ENCODE measurements at places on chromosomes 13 and 19.

DNA sequence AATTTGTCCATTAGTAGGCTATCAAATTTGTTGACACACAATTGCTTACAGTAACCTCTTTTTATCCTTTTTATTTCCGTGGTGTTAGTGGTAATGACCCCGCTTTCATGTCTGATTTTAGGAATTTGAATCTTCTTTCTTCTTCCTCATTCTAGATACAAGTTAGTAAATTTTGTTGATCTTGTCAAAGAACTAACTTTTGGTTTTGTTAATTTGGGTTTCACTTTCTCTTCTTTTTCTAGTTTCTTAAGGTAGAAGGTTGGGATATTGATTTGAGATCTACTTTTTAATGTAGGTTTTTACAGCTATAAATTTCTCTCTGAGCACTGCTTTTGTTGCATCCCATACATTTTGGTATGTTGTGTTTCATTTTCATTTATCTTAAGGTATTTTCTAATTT lies 53.3 kb upstream of the SLC7A1 start:
- no peak for DNase-seq

GRCh38 chr19:39524495-39524894 lies 8.2 kb downstream of the EID2B start:
- no peak for DNase-seq

- no peak for DNase-seq
These were observed 2.1 kb downstream of the CEBPA start for GRCh38 chr19:33300009-33300893.

DNA sequence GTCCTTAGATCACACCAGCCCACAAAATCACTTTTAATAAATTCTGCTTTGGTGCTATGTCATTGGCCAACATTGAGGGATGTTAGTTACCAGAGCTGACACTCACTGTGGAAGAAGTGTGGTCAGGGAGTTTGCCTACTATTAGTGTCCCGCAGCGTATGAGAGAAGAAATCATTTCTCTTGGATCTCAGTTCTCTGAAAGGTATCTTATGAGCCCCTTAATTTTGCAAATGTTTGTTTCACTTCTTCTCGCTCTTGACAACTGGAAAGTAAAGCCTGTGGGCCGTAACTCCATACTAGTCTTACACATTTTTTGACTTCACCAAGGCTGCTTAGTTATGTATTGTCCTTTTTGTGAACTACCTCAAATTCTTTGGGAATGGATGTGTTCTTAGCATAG lies 80.9 kb downstream of the FLT1 start:
- no peak for DNase-seq

DNA sequence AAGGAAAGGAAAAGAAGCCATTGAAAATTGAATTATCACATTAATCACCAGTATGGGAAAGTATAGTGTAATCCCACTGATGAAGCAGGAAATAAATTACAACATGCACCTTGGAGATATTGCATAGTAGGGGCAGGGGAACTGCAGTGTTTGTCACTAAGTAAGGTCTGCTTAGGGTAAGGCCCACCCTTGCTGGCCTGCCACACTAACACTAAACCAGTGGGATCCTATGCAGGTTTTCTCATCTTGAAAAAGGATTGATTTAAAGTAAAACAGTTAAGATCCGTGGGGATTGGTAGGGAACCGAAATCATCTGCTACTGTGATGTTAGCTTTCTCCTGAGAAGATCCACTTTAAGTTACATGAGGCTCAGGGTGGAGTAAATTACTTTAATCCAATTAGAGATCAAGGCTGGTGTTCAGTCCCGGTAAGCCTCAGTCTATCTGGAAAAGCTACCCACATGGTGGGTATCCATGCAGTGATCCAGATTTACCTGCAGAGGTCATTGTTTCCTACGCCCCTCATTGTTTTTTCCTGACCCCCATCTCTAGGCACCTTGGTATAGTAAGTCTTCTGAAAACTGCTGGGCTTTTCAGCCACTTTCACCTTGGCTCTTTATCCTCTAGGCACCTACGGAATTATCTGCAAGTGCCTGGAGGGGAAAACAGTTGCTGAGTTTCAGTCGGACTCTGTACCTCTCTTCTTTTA lies 1014.9 kb upstream of the ATXN8OS start:
- no peak for DNase-seq

- DNase-seq, result no peak
These were observed 109.4 kb downstream of the CRYL1 start for GRCh38 chr13:20416223-20416745.

- DNase-seq, result no peak
These were observed 140.0 kb downstream of the SIPA1L3 start for GRCh38 chr19:38047049-38047438.

- DNase-seq, result no peak
These were observed 257.4 kb upstream of the SLITRK1 start for GRCh38 chr13:84139561-84140158.

GRCh38 chr13:110125157-110125556 lies 181.8 kb downstream of the COL4A1 start:
- DNase-seq, result no peak

DNA sequence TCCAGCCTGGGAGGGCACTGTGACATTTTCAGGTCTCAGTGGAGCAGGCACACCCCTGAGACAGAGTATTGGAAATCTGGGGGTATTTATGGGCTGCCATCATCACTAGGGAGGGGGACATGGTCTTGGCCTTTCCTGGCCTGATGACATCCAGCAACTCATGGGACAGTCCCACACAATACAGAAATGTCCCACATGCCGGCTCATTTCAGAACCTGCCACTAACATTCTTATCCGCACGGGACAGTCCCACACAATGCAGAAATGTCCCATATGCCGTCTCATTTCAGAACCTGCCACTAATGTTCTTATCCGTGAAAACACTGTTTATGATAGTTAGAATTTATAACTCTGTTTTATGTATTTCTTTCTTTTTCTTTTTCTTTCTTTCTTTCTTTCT lies 9.8 kb downstream of the SLC8A2 start:
- DNase-seq, result no peak

GRCh38 chr13:104759069-104759468 lies 1692.9 kb upstream of the SLC10A2 start:
- no peak for DNase-seq

- peak; percentile 51 for DNase-seq
These were observed 1.5 kb upstream of the SLC17A7 start for GRCh38 chr19:49442771-49443365.

DNA sequence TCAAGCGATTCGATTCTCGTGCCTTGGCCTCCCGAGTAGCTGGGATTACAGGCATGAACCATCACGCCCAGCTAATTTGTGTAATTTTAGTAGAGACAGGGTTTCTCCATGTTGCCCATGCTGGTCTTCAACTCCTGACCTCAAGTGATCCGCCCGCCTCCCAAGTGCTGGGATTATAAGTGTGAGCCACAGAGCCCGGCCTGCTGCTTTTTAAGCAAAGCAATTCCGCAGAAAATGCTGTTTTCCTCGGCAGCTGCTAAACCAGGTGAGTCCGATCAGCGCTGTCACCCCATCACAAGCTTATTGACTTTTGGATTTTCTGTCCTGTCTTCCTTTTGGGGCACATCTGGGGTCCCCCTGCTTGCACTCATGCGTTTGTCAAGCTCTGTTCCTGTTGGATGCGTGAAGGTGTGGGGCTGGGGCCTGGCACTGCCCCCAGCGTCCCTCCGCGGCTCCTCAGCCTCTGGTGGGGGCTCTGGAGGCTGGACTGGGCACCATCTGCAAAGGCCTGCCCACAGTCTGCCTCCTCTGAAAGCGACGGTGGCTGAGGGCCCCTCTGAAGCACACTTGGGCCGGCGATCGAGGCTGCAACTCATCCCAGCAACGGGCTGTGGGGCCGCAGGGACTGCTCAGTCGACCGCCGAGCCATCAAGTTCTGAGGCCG lies 25.7 kb downstream of the CEBPG start:
- DNase-seq, result no peak
